ENCODE measurements at places on chromosomes 3 and 15.

GRCh38 chr3:54837964-54838363 lies 89.9 kb downstream of the LRTM1 start:
- DNase-seq, result no peak

DNA sequence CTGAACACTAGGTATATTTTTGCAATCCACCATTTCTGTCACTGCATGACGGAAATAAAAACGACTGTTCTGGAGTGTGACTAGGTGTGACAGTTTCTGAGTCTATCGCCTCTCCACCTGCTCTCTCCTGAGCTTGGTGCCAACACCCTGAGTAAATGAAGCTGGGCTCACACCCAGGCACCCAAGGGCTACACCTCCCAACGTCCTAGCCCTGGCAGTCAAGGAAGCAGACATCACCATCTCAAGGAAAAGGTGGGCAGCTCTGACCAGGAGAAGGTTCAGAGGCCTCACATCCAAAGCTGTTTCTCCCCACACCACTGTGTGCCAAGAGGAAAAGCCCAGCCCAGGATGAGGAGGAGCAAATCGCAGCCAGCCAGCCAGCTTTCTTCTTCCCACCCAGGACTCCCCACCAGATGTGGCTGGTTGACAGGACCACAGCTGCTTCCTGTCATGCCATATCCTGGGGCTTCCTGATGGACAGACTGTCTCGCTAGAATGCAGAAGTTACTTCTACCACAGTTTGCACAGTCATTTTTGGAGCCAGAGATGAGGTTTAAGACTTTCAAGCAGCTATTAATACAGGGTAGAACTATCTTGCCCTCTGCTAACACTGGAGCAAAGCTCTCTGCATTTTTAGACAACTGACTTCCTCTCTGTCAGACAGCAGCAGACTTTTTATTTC lies 3.3 kb downstream of the SCAMP2 start:
- DNase-seq, result no peak

GRCh38 chr3:122365073-122365472 lies 18.0 kb downstream of the MIX23 start:
- no peak for DNase-seq

DNA sequence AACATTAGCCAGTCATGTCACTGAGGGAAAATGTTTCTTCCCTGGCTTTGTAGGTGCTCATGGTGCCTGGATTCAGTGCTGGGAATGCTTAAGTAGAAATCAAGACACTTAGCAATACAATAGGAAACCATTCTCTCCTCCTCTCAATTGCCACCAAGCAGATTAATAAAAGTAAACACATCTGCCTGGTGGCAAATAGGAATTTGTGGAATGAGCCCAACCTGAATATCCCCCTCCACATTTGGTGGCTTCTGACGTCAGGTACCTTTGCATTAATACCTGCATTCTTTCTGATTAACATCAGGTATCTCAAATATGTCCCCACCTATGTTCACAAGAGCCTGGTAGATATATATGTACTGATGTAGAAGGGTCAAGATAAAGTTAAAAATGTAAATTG lies 42.7 kb downstream of the PPP2R3A start:
- no peak for DNase-seq

DNA sequence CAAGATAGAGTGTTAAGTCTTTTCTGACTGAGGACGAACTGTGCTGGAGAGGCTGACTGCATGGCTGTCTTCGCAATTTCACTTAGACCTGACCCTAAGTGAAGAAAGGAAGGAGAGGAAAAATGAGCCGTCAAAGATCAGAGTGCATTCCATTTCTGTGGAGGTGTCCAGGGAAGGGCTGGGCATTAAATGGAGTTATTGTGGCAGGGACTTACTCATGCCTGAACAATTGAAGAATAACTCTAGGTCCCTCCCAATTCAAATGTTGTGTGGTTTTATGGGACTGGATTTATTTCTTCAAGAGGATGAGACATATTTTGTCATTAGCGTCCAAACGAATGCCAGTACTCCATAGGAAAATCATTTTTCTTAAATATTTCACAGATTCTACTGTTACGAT lies 187.3 kb upstream of the CFAP20DC start:
- DNase-seq, result no peak

- DNase-seq, result no peak
Measured at GRCh38 chr3:117734496-117734895, 1024.9 kb downstream of the TUSC7 start.

DNA sequence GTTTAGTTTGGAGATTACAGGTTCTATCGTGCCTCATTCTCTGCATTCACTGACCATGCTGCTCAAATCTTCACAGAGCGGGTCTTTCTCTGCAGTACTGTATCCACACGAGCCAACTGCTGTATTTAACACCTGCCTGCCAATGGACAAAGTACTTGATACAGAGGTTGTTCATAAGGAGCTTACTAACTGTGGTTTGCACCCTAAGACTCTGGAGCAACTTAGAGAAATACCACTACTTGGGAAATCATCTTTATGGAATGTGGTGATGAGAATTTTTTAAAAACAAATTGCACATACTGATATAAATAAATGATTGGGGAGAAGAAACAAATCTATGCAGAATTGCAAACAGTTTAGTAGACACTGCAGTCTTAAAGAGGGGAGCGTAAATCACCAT lies 90.0 kb downstream of the PPP2R3A start:
- no peak for DNase-seq

- no peak for DNase-seq
Measured at GRCh38 chr3:9866639-9867038, 13.4 kb downstream of the CIDEC start.

GRCh38 chr15:58932710-58933280 lies 684 bp downstream of the SLTM start:
- DNase-seq, result peak; percentile 18

- no peak for DNase-seq
Measured at GRCh38 chr3:45355351-45355750, 33.0 kb upstream of the LARS2 start.

Measured in HEK293T (cell line).